Right atrium auricular region (tissue), 2 donors: ENCODE measurements at places on chromosomes 5 and 9.

GRCh38 chr5:67989456-67989855, 226.1 kb upstream of the PIK3R1 start:
- no peak for DNase-seq

DNA sequence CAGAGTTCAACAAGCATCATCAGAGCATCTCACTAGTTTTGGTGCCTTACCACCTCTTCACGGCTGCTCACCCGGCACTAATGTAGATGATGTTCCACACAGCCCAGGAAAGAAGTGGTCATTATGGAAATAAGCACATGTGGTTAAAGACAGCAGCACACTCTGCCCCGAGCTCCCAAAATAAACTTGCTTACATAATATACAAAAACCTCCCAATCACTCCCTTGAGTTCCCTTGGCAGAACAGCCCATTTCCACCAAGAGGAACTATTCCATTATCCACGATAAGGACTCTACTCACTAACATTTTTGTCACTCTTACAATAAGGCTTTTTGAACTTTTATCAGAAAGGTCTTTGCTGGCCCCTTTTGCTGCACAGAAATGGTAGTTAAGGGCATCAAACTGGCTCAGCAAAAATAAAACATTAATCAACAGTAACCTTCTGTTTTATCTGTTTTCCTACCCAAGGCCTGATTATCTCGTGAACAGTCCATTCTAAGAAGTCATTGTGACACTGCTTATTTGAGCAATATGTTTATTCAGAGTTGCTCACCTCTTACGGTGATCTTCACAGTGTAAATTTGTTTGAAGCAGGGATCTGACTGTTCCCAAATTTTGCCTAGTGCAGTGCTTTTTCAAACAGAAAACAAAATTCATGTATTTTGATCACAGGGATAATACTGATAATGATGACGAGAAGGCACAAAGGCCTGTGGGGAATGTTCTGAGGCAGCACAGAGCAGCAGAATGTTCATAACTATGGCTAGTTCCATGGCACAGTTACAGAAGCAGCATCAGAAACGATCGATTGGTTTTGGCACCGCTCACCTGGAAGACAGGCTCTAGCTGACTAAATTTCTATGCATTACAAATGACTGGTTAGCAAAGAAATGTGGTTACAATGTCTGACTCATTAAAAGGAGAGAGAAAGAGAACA, 399.8 kb upstream of the PIK3R1 start:
- DNase-seq = peak; percentile 69

DNA sequence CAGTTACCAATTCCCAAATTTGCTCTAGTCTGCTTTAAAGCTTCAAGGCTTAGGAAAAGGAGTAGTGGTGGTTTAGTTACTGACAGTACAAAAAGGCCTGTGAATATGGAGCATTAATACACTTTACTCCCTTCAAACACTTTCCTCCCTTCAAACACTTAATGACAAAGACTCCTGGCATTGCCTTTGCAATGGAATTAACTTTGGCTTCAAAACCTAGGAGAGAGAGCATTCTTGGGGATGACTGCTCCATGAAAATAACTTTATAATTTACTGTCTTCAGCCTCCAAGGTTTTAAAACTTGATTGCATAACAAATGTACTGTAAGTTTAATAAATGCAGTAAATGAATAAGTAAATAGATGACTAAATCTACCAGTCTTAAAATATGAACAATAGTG, 185.6 kb downstream of the TRPM3 start:
- no peak for DNase-seq

DNA sequence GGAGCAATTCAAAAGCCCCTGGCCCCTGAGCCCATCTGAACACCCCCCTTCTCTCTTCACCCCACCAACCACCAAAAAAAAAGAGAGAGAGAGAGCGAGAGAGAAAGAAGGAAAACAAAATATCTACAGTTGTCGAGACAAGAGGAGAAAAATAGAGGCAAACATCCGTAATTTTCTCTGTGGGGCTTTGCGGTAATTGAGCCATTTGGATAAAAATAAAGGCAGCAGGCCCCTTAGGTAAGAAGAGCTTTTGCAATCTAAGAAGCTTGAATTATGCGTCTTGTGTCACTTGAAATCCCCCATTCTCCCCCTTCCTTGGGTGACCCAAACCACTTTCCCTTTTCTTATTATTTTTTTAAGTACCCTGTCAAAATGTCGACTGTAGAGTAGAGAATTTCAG, 35.5 kb upstream of the FUBP3 start:
- DNase-seq = no peak

- DNase-seq = peak; percentile 38
Measured at GRCh38 chr5:136192526-136193321, at the start of gene SMIM32. SMIM32 (minus strand) TSS chr5:136193162; CDS start chr5:136192524, 638 bp downstream.
